ENCODE measurements at places on chromosomes 6 and 20.

DNA sequence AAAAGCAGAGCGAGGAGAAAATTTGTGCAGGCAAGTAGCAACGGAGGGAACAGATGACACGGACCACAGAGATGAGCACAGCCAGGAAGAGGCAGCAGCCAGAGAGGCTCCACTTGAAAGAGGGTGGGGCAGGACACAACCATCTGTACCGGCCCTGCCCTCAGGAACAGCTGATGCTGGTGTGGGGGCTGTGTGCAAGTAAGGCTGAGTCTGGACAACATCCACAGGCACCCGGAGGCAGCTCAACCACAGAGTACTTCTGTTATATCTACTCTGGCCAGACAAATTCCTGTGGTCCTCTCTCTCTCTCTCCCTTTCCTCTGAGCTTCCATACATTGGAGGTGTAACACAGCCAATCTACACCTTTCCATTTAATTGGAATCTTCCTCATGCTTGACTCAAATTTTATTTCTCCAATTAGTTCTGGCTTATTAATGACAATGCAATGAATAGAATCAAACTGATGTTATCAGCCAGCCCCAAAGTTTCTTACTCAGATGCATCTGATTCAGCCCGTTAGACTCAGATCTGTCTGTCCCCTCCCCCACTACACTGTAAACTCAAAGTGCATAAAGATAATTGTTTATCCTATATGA, 24.9 kb downstream of the KIF13A start:
- DNase-seq, result peak; percentile 90

GRCh38 chr20:49846206-49846807, 33.7 kb downstream of the SLC9A8 start:
- peak; percentile 28 for DNase-seq

GRCh38 chr6:145009711-145010110, 724.6 kb downstream of the UTRN start:
- no peak for DNase-seq

GRCh38 chr6:88574031-88574430, 389.4 kb downstream of the RNGTT start:
- no peak for DNase-seq

DNA sequence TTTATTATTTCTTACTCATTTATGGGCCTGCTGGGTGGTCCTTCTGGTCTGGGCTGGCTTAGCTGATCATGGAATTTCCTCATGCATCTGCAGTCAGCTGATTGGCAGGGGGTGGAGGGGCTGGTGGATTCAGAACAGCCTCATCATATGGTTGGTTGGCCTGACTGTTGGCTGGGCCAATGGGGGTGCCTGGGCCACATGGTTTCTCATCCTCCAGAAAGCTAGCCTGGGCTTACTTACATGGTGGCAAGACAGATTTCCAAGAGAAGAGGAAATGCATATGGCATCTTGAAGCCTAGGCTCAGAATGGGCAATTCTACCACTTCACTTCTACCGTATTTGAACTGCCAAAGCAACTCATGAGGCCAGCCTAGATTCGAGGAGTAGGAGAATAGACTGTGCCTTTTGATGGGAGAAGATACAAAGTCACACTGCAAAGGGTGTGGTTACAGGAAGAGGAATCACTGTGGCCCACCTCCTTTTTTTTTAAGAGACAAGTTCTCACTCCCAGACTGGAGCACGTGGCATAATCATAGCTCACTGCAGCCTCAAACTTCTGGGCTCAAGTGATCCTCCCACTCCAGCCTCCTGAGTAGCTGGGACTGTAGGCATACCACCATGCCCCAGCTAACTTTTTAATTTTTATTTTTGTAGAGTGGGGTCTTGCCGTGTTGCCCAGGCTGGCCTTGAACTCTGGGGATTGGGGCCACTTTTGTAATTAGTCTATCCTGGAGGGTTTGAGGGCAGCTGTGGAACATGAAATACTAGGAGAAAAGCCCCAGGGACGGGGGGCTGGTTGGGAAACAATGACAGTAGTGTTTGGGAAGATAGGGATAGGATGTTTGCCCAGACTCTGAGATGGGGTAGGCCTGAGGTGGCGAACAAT, 47.6 kb upstream of the RNF24 start:
- DNase-seq, result no peak

Data from MG63 (cell line).